Stimulated activated CD8-positive, alpha-beta memory T cell treated with anti-CD3 and anti-CD28 coated beads, Interleukin-4, amount 100 ng/mL, for 4 hours (primary cell): ENCODE measurements at places on chromosomes 6 and 20.

DNA sequence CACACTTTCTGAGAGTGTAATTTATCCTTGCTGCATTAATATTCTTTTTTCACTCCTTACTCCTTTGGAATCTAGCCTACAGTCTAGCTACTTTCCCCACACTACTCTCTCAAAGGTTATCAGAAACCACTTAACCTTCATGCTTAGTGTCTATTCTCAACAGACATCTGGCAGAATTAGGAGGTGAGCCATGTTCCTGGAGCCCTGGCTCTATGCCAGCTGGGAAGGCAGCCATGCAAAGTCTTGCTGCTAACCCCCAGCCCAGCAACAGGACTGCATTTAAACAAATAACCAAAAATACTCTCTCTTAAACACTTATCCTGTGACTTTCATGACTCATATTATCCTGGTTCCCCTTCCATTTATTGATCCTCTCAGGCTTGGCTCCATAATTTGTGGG lies 260.2 kb downstream of the BCKDHB start:
- no peak for DNase-seq

- no peak for DNase-seq
Measured at GRCh38 chr6:154319231-154319858, 37.3 kb downstream of the IPCEF1 start.

DNA sequence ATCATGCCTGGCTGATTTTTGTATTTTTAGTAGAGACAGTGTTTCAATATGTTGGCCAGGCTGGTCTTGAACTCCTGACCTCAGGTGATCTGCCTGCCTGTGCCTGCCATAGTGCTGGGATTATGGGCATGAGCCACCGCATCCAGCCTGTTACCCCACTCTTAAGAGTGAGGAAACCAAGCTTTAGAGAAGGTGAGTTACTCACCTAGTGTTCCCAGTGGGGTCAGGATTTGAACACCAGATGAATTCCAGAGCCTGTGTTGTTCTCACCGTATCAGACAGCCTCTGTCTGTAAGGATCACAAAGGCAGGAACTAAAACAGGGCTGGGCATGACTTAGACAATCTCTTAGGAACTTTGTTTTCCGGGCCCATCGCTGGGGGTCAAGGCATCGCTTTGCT lies 9.4 kb upstream of the FANCE start:
- no peak for DNase-seq

DNA sequence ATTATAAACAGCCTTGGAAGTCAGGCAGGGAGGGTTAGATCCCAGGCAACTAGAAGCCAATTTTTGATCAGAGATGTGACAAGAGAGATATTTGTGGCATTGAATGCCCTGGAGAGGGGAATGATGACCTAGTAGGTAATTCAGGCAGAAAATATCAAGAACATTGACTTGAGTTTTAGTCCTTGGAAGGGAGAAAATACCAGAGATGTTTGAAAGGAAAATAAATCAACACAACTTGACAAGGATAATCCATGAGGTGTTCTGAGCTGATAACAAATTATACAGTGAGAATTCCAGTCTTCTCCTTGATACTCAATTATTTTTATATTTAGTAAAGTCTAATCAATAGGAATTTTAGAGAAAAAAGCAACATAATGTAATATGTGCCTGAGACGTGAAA lies 10.6 kb upstream of the MARCKS start:
- no peak for DNase-seq

DNA sequence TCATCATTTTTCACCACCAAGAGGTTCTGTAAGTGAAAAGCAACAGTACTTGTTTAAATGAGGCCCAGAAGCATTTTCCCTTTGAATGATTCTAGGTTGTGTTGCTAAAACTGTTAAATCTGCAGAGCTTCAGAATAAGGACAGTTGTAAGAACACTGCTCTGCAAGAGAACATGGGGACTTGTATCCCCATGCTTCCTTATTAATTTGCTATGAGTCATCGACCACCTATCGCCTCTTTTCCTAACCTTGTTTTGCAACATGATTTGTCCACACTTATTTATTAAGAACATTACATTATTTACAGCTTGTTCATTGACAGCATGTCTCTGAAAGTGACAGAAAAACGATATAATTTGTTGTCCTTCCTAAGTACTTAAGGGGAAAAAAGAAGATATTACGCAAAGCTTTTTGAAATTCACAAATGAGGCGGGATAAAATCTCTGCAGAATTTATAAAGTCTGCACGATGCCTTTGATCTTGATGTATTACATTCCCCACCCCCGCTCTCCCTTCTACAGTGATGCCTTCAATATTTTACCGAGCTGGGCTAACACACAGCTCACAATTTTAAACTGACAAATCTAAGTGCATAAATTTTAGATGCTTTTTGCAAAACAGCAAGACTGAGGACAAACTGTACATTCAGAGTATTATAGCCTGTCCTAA lies 220.0 kb upstream of the SPTLC3 start:
- DNase-seq = no peak

- peak; percentile 18 for DNase-seq
Measured at GRCh38 chr20:50575865-50576720, 65.9 kb downstream of the PTPN1 start.

DNA sequence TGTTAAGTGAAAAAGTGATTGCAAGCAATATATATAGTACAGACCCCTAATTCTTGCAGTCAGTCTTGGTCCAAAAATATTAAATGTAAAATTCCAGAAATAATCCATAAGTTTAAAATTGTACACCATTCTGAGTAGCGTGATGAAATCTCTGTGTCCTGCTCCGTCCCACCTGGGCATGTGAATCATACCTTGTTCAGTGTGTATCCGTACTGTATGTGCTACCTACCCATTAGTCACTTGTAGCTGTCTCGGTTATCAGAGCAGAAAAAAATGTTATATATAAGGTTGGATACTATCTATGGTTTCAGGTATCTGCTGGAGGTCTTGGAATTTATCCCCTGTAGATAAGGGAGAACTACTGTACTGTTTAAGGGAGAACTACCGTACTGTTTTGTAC lies 16.3 kb downstream of the IRAK1BP1 start:
- DNase-seq = no peak

DNA sequence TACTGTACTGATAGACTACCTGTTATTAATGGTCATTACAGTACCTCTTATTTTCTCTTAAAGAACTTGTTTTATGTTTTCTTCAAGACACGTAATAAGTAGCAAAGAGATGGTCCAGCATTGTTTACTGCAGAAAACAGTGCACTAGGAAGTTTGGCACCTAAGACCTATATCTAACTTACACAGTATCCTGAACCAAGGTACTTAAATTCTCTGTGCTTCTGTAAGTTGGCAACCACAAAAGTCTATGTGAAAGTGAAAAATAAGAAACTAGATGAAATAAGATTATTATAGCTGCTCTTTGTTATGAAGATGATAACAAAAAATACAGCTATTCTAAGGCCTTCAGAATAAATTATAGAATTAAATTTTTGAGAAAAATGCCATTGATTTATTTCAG lies 411.7 kb upstream of the SOX4 start:
- no peak for DNase-seq

GRCh38 chr6:41298785-41299502 lies 12.5 kb upstream of the TREM1 start:
- no peak for DNase-seq

DNA sequence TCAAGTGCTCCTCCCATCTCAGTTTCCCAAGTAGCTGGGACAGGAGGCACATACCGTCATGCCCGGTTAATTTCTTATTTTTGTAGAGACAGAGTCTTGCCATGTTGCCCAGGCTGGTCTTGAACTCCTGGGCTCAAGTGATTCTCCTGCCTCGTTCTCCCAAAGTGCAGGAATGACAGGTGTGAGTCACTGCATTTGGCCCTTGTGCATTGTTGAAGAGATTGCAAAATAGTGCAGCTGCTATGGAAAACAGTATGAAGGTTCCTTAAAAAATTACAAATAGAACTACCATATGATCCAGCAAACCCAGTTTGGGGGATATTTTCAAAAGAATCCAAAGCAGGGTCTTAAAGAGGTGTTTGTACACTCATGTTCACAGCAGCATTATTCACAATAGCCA lies 69.1 kb downstream of the GJA10 start:
- no peak for DNase-seq

GRCh38 chr6:69331886-69332285 lies 464.9 kb downstream of the LMBRD1 start:
- no peak for DNase-seq

DNA sequence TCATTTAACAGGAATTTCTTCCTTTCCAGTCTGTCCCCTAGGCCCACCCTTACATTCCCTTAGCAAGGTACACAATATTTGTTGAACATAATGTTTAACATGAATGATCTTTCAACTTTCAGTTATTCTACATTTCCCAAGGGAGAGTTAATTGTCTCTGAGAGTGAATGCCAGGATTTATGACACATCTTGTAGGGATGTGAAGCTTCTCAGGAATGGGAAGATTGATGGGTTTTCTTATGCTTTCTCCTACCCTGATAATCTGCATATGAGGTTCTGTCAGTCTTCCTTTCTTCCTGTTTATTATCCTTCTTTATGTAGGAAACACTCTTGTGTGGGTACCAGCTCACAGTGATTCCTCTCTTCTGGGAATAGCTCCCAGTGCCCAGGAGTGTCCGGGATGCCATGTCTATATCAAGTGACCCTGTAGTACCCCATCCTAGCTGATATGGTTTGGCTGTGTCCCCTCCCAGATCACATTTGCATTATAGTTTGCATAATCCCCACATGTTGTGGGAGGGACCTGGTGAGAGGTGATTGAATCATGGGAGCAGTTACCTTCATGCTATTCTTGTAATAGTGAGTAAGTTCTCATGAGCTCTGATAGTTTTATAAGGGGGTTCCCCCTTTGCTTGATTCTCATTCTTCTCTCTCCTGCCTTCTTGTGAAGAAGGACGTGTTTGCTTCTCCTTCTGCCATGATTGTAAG lies 7.1 kb upstream of the FYN start:
- no peak for DNase-seq

- no peak for DNase-seq
Measured at GRCh38 chr20:59784365-59784764, 149.1 kb downstream of the SYCP2 start.

GRCh38 chr6:109772883-109773431 lies 81.9 kb downstream of the FIG4 start:
- no peak for DNase-seq

DNA sequence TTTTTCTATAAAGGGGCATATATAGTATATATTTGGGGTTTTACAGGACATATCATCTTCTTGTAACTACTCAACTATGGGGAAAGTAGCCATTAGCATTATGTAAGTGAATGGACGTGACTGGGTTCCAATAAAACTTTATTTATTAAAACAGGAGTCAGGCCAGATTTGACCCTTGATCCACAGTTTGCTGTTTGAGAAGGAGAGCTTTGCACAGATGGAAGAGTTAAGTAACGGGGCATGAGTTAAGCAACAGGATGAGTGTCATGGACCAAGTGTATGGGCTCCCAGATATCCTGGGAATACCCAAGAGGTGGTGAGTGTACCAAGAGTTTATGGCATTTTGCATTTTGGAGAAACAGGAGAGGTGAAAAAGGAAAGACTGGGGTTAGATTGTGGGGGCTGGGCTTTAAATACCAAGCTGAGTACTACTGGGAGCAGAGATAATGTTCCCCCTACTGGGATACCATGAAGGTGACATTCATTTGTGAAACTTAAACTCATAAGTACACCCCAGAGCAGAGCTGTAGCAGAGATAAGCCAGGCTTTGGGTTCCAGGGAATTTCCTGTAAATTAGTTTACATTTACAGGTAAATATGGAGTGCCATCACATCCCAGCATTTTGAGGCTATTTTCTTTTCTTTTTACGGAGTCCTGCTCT lies 18.5 kb upstream of the SCUBE3 start:
- DNase-seq = no peak

DNA sequence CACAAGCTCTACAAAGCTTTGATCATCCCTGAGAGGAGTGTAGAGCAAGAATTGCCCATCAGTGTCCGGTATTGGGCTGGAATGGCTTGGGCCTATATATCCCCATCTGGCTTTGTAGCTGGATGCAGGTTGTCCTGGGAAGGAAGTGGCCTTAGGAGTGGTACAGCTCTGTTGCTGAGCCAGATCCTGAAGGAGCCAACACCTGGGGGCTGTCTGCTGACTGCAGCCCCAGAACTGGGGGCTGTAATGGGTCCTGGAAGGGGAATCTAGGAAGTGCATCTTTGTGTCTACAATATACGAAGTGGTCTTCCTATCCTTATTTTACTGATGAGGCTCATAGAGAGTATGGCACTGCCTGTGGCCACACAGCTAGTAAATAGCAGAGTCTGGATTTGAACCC lies 145.9 kb downstream of the CDC5L start:
- no peak for DNase-seq

GRCh38 chr6:5529015-5529414 lies 267.7 kb downstream of the FARS2 start:
- DNase-seq = no peak

DNA sequence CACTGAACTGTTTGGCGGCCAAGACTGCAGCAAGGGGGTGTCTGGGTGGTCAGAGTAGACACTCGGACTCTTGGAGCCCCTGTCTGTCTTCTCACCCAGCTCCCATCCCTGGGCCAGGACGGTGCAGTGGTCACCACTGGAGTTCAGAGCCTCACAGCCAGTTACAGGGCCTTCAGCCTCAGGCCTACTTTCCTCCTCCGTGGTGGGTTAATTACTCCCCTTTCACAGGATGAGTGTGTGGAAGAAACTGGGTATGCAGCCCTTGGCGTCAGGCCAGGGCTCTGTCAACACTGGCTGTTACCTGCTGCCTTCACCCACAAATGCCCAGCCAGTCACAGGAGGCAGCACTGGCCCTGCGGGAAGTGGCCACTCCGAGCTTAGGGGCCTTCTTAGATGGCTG lies 1.8 kb upstream of the YTHDF1 start:
- DNase-seq = no peak

DNA sequence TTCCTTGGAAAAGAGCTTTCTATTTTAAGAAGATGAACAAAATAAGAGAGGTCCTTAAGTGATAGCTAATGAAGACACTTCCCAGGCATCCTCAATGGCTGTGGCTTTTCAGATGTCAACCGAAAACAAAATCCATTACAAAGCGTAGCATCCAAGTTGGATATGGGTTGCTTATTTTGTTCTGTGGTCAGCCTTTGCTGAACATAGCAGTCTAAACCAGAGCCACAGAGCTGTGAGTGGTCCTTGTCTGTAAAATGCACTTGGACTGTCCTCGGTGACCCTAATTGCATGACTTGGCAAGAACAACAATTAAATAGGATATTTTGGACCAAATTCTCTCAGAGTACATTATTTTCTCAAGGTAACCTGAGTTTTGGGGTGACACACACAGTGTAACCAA lies 10.4 kb upstream of the BFSP1 start:
- no peak for DNase-seq

- no peak for DNase-seq
Measured at GRCh38 chr6:157025437-157025836, 248.3 kb downstream of the ARID1B start.

DNA sequence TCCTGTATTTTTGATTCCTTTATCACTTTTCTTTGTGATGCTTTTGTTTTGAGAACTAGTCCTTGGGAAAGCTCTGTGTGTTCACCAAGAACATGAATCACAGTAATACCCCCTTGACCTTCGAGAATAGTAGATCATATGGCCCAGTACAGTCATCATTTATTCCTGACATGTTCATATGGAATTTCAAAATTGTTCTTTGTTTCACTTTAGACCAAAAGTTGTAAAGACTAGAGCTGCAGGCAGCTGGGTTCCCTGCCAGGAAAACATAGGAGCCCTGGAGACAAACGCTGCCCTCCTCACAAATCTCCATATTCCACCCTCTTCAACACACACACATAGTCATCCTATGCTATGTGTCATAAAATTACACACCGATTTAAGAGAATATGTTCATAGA lies 621.2 kb upstream of the EYS start:
- no peak for DNase-seq

GRCh38 chr6:84042603-84043002 lies 9.0 kb downstream of the MRAP2 start:
- no peak for DNase-seq

GRCh38 chr20:1225263-1225782 lies 521 bp upstream of the RAD21L1 start:
- DNase-seq = no peak

GRCh38 chr6:52994839-52995088 lies 320 bp downstream of the GSTA4 start:
- no peak for DNase-seq
